Stimulated activated CD4-positive, alpha-beta T cell treated with anti-CD3 and anti-CD28 coated beads, TNF-alpha, amount 100 ng/mL, for 24 hours (primary cell): ENCODE measurements at places on chromosomes 2 and 18.

GRCh38 chr2:53672881-53673522, 94.6 kb upstream of the CHAC2 start:
- DNase-seq, result no peak

DNA sequence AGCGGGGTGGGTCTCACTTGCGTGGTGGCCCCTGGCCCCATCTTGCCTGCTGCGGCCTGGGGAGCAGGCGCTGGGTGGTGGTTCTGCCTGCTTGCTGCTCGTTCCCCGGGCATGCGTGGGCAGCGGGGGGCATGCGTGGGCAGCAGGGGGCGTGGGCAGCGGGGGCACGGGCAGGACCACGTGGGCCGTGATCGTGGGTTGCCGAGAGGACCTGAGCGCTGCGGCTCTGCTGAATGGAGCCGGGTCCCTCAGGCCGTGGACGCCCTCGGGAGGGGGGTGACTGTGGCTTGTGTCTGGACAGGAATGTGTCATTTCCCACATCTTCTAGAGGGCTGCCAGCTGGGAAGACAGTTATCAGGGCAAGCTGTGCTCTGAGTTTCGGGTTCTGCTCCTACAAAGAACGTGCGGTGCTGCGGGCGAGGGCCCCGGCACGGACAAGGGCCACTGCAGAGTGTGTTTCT, 8.3 kb upstream of the GAL3ST2 start:
- DNase-seq, result no peak

- DNase-seq, result no peak
These were observed 30.0 kb downstream of the MYO7B start for GRCh38 chr2:127565261-127566138.

DNA sequence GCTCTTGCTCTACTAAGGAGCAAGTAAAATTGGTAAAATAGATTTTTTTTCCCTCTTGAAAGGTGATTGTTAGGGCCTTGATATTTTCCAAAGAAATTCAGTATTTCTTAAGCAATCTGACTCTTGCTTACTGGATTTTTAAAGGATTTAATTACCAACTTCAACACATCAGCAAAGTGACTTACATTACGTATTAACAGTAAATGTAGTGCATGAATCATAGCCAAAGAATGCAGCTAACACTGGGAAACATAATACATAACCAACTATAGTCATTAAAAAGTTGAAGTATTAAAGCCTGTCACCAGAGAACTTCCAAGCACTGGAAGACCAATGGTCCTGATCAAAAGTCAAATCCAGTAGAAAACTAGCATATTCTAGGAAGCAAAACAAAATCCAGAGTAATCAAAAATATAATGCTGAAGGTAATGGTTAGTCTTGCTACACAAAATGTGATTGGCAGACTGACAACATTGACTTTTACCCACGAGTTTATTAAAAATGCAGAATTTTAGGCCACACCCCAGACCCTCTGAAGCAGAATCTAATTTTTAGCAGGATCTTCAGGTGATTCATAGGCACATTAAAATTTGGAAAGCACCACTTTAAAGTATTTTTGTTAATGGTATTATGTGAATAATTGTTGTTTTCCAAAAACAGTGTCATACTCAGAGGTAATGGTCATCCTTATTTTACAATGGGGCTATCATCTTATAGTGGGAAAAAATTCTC, 31.8 kb upstream of the CAVIN2 start:
- DNase-seq, result no peak

- DNase-seq, result no peak
These were observed 44.6 kb downstream of the SCN7A start for GRCh38 chr2:166449439-166449838.

GRCh38 chr18:49014605-49015267, 64.0 kb upstream of the SMAD7 start:
- no peak for DNase-seq

GRCh38 chr2:228268301-228268700, 86.8 kb upstream of the SPHKAP start:
- DNase-seq, result no peak

DNA sequence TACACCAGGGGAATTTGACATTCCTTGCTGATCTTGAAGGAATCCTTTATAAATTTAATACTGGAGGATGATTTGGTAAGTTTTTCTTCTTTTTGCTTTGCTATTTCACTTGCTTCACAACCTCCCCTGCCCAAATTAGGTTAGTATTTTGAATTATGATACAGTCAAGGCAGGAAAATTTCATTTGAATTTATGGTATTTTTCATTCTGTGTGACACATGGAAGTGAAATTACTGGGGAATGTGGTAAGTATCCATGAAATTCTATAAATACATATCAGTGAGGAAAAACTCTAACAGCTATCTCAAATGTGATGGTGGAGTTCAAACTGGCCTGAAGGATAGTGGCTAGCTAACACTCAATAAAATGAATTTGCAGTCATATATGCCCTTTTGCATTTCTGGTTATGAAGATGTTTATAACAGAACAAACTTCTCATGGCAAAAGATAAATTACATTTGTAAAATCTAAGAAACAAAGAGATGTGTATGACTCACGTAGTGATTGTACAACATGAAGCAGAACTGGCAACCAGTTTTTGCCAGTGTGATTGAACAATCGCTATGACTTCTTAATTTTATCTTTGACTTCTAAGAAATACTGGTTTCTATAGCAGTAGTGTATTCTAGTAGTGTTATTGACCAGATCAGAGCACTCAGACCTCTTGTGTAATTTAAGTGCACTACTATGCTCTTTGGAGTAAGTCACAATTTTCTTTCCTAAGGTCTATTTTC, 152.6 kb downstream of the IKZF2 start:
- no peak for DNase-seq

DNA sequence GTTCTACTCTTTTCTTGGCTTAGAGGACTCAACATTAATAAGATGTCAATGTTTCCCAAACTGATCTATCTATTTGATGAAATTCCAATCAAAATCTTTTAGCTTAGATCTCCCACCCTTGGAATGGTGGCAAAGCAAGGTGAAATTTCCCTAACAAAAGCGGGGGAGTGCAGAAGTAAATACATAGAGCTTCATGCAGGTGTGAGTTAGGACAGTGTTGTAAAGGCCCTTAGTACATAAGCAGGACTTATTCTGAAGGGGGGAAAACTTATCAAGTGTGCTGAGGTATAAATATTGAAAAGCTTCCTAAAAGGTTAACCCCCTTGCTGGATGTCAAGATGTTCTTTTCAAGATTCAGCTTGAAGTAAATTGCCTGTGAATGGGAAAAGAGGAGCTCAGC, 608.6 kb upstream of the CELF4 start:
- no peak for DNase-seq

GRCh38 chr2:175402571-175402970, 221.1 kb upstream of the ATP5MC3 start:
- no peak for DNase-seq

- DNase-seq, result no peak
These were observed 435.0 kb downstream of the RND3 start for GRCh38 chr2:150052457-150052856.

GRCh38 chr18:23351521-23351920, 101.6 kb upstream of the RIOK3 start:
- no peak for DNase-seq

- DNase-seq, result no peak
These were observed 46.3 kb downstream of the TNFRSF11A start for GRCh38 chr18:62371436-62371835.

DNA sequence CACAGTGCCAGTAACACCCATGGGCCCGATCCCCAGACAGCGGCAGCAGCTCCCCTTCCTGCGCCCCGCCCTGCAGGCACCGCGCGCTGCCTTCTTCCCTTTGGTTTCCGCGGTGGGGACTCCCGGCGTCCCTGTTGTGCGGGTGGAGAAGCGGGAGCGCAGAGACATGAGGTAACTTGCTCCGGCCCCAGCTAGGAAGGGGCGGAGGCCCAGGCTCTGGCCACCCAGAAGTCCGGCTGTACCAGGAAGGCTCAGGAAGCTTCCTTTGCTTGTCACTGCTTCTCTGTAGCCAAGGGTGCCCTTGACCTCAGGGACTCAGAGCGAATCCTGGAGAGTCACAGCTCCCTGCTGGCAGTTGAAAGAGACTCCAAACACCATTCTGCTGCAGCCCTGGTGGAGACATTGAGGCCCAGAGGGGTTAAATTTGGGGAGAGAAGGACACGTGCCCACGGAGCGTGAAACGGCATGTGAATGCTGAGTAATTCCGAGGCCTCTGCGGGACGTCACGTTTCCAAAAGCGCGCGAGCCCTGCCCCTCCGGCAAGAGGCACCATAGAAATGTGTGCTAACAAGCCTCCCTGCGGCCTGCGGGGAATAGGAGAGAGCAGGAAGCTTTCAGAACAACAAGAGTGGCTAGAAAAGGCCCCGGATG, 6.7 kb upstream of the ADCY3 start:
- DNase-seq, result peak; percentile 43

DNA sequence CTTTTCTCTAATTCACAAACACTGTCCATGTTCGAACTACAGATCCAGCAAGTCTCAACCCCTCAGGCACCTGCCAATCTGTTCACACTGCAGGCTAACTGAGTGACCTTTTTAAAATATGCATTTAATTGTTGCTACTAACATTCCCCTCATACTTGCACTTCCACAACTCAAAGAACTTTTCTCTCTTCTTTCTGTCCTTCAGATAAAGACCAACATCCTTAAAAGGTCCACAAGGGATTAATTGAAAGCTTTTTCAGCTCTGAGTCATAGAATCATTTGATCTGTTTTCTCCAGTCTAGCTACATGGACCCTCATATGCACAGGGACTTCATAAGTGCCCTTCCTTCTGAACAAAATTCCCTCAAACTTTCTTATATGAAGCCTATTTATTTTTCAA, 1321.2 kb downstream of the DPP10 start:
- DNase-seq, result no peak

DNA sequence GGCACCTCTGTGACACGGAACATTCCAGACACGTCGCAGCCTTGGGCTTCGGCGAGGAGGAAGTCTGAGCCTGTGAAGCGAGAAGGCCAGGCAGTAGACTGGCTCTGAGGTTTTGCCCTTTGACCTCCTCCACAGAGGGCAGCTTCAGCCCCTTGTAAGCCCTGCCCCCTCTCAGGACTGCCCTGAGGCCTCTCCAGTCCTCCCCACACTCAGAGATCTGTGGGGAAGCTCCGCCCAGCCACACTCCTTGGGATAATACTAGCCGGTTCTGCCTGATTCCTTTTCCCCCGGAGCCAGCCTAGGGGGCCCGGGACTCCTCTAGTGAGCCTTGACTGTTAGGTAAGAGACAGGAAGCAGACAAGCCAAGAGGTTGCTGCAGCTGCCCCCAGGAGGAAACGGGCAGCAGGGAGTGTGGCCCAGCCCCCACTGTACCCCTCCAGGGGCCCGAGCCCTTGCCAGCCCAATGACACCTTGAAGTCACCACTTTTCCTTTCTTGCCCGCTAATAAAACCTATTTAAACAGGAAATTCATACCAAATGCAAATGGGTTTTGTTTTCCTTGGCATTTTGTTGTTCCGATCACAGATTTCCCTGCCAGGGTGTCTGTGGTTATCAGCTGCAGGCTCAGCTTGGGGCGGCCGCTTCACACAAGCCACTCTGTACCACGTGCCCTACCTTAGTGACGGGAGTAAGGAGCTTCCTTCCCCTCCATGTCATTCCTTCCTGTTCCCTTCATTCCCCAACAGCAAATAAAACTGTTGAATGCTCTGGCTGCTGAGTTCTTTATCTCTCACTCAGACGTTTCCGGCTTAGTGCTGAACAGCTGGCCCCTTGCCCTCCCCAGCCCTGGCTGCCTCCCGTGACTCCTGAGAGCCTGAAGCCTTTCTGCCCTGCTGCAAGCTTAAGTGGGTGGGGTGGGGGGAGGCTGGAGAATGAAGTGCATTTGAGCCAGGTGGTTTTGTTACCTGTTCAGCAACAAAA, 124.7 kb downstream of the CABLES1 start:
- DNase-seq, result no peak

DNA sequence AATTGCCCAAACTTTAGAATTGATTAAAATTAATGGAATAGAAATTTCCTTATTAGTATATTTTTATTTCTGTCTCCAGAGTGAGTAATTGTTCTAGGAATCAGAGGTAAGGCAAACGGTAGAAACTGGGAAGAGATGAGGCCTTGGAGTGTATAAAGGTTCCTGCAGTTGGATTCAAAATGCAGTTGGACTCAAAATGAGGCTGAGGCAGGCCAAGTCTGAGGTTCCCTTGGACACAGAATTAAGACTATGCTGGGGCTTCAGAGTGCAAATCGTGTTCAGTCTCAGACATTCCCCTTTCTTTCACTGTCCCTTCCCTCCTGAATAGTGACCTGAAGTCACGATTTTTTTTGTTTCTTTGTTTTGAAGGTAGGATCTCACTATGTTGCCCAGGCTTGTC, 746.9 kb upstream of the NRXN1 start:
- DNase-seq, result no peak

GRCh38 chr18:31217038-31217849, 54.6 kb upstream of the DSC1 start:
- DNase-seq, result no peak

DNA sequence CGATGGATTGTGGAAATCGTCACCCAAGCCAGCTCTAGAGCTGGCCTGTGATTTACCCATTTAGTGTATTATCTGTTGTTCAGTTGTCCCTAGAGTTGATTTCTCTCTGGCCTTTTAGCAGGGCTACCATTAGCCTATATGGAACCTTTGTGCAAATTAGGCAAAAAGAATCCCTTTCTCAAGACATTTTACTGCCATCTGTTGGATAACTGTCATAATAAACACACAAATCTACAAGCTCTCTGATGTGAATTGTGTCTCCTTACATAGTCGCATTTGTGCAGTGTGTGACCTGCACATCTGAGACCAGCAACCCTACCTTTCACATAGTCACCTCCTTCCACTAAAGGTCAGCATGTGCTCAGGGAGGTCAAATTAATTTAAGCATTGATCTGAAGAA, 34.0 kb downstream of the LOXHD1 start:
- DNase-seq, result no peak

DNA sequence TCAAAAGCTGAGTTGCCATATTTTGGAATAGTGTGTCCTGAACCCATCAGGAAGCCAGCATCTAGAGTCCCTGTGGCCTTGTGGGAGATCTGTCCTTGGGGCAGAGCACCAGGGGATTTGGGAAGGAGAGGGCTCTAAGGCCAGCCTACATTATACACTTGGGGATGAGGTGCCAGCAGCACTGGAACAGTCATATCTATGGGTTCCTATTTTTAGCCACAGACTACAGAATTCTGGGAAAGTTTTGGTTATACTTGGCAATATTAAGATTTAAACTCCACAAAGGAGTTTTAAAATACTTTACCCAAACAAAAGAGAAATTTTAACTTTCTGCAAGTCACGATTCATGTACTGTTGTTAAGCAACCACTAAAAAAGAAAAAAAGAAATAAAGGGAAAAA, 405.7 kb upstream of the MMADHC start:
- DNase-seq, result no peak

- no peak for DNase-seq
These were observed 532.9 kb upstream of the CRIM1 start for GRCh38 chr2:35822716-35823115.

- DNase-seq, result no peak
These were observed 59.0 kb upstream of the KLHL14 start for GRCh38 chr18:32831781-32832180.

- no peak for DNase-seq
These were observed 31.2 kb upstream of the ITGAV start for GRCh38 chr2:186558512-186559276.

- DNase-seq, result no peak
These were observed 48.5 kb downstream of the LPIN2 start for GRCh38 chr18:2964361-2965010.

- no peak for DNase-seq
These were observed 18.2 kb downstream of the ACVR2A start for GRCh38 chr2:147862859-147863516.

- DNase-seq, result no peak
These were observed 1009.6 kb upstream of the DDX18 start for GRCh38 chr2:116804901-116805300.
